ENCODE measurements at places on chromosomes 2 and 18. TPM values are rescaled to one million over a fixed set of nuclear protein-coding genes. Genes with fewer than 3 reads are reported as not detected.

DNA sequence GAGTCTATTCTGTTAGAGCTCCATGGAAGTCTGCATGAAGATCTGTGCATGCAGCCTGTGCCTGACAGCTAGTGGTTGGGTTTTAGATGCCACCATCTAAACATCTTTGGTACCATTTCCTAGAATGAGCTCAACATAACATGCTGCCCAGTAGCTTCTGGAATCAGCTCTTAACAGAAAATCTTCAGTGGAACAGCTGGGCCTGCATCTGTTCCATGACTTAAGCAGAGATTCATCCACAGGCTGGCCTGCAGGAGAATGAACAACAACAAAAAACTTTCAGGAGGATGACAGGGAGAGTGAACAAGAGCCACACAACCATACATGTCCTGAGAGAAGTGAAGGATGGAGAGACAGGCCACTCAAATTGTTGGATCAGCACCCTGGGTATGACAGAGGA, 316.6 kb downstream of the RDH14 start:
- no peak for DNase-seq

GRCh38 chr2:174573621-174574081, 24.0 kb downstream of the WIPF1 start:
- no peak for DNase-seq

DNA sequence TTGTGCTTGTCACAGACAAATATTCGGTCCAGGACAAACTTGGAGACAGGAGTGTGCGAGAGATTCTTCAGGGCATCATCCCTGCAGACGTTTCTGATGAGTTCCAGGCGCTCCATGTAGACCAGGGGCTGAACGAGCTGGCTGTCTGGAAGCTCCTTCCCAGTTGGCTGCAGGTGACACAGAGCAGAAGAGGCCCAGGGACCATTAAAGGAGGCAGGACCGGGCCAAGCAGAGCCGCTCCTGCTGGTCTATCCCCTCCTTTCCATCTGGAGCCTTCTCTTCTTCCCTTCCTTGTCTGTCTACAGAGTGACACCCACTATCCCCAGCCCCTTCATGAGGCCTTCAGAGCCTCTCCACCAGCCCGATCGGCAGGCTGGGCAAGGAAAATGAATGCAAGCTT, 19.5 kb downstream of the CHST10 start:
- DNase-seq: no peak

- DNase-seq: peak; percentile 87
Measured at GRCh38 chr2:68715353-68716041, 19.1 kb upstream of the ARHGAP25 start.

DNA sequence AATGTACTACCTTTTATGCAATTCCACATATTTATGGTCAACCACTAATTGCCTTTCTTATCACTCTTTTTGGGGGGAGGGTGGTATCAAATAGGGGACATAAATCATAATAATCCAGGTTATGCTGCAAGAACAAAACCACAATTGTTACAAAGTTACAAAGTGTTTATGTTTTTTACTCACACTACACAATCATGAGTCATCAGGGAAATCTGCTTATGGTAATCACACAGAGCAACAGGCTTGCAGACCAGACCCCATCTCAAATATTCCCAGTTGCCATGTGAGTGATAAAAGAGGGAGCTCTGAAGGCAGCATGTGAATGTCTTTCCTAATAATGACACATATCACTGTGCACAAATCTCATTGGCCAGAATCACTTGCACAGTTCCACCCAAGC, 304.7 kb upstream of the TMEFF2 start:
- DNase-seq: no peak

GRCh38 chr2:235502336-235502735, 8.5 kb downstream of the AGAP1 start:
- no peak for DNase-seq

ABCG8 gene
- not detected for total RNA-seq

GRCh38 chr2:146927080-146927711, 917.6 kb upstream of the ACVR2A start:
- DNase-seq: peak; percentile 0

DNA sequence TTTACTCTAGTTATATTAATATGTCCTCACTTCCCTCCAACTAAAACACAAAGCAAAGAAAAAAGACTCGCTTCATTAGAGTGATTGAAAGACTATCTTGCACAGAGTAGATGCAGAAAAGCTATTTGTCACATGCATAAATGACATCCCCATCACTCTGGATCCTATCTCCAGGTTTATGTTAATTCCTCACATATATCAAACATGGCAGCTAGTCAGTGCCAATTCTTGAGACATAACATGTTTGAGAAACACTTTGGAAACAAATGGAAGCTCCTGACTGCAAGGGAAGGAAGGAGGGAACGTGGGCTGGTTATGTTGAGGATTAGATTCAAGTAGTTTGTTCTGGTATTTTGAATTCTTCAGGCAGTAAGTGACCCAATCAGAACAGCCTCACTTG, 89.8 kb upstream of the BCL2L11 start:
- DNase-seq: no peak

CCDC85A gene
- not detected for total RNA-seq

ALKAL2 gene
- not detected for total RNA-seq

TEKT4 gene
- total RNA-seq: not detected

LINC00305 gene
- not detected for total RNA-seq

DNA sequence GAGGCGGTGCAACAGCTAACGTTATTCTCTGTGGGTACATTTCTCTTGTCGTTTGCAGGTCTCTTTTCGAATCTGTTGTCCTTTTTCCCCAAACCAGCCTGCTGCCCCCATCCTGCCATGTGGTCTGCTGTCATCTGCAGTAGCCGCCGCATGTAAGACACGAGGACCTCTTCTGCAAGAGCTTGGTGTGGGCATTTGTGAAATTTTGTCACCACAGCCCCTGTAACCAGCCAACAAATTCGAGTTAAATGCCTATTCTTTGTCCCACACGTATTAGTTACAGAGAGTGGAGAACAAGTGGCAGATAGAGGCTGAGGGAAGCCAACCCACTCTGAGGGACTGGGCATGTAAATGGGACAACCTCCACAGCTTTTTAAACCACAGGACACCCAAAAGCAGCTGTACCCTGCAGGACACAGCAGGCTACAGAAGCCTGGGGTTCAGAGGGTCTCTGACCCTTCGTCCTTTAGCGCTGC, 35.0 kb downstream of the ITGA6 start:
- DNase-seq: no peak

RGPD4 gene
- not detected for total RNA-seq

CTAGE1 gene
- not detected for total RNA-seq

DNA sequence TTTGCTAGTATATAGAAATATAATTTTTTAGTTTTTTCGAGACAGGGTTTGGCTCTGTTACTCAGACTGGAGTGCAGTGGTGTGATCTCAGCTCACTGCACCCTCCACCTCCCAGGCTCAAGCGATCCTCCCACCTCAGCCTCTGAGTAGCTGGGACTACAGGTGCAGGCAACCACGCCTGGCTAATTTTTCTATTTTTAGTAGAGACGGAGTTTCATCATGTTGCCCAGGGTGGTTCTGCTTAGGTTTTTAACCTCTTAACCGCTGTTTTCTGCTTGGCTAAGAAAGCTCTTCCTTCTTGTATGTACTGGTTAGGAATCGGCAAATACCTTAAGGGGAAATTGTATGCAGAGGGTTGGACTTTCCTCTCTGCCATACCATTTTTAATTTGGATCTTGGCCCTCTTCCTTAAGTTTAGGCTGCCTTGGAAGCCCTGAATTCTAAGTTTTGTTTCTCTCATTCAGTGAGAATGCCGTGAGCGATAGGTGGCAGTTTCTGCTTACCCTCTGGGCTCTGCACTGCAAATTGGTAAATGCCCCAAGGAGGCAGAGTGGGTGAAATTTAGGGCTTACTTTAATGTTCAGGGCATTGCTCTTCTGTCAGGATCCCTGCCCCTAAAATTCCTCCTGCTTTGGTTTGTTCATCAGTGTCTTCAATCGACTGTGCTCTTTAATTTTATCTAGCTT, 32.3 kb downstream of the EML6 start:
- DNase-seq: peak; percentile 95

RSAD2 gene
- total RNA-seq: not detected

LHCGR gene
- total RNA-seq: not detected

GRCh38 chr18:10279905-10280644, 174.4 kb upstream of the APCDD1 start:
- DNase-seq: no peak

All from OCI-LY7 (cell line).